AG04450 (cell line): ENCODE measurements at places on chromosomes 12 and 14.

GRCh38 chr14:69484444-69485314, at the start of gene PLEKHD1:
Gene PLEKHD1, plus strand, starts transcription at chr14:69484728. Its CDS starts 238 bp downstream, at chr14:69484966.
- DNase-seq = no peak

DNA sequence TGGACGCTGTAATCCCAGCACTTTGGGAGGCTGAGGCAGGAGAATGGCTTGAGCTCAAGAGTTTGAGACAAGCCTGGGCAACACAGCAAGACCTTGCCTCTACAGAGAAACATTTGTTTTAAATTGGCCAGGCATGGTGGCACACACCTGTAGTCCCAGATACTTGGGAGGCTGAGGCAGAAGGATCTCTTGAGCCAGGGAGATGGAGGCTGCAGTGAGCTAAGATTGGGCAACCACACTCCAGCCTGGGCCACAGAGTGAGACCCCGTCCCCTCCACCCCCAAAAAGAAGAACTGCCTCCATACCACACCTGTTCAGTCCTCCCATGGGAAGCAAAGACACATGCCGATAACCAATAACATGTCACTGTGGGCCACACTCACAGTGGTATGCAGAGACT, 19.2 kb downstream of the CCDC85C start:
- DNase-seq = no peak

DNA sequence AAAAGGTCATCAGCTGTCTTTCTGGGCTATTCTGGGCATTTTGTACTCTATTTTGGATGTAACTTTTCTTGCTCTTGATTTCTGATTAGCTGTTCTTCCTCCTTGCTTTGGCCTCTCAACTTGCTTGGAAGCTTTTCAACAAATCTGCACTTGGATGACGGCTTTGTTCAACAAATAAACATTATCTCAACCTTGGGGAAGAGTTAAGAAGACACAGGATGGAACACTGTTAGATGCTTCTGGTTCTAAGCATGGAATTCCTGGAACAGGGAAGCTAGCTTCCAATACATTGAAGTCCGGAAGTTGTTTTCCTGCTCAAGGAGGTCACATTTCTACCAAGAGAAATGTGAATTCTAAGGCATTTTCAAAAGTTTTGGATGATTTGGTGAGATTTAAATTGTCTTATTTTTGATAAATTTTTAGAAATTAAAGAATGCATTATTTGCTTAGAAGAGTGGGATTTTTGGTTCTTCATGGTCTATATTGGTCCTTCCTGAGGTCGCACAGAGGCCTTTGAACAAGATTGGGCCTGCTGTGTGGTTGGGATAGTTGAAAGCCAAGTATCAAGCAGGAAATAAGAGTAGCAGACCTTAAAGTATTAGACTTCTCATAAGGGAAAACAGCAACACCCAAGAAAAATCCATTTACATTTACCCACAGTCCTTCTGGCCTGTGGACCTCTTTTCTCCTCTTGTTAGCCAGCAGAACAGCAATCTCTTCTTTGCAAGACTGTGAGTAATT, 59.2 kb downstream of the PPFIBP1 start:
- DNase-seq = no peak

GRCh38 chr14:74324931-74325361, 22.2 kb upstream of the ABCD4 start:
- no peak for DNase-seq

GRCh38 chr12:115255962-115256361, 572.0 kb upstream of the TBX3 start:
- no peak for DNase-seq

DNA sequence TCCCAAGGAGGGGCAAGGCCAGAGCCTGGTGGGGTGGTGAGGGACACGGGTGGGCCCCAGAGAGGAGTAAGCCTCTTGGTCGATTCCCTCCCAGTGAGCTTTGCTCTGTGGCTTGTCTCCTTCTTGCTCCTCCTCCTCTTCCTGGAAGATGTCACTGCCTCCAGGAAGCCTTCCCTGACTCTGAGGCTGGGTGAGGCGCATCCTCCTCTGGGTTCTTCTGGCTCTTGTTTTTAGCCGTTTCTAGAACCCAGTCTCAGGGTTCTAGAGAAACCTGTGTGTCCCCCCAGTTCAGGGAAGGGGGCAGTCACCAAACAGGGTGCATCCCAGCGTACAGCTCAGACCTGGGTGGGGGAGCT, 12.6 kb downstream of the KIF26A start:
- DNase-seq = no peak

DNA sequence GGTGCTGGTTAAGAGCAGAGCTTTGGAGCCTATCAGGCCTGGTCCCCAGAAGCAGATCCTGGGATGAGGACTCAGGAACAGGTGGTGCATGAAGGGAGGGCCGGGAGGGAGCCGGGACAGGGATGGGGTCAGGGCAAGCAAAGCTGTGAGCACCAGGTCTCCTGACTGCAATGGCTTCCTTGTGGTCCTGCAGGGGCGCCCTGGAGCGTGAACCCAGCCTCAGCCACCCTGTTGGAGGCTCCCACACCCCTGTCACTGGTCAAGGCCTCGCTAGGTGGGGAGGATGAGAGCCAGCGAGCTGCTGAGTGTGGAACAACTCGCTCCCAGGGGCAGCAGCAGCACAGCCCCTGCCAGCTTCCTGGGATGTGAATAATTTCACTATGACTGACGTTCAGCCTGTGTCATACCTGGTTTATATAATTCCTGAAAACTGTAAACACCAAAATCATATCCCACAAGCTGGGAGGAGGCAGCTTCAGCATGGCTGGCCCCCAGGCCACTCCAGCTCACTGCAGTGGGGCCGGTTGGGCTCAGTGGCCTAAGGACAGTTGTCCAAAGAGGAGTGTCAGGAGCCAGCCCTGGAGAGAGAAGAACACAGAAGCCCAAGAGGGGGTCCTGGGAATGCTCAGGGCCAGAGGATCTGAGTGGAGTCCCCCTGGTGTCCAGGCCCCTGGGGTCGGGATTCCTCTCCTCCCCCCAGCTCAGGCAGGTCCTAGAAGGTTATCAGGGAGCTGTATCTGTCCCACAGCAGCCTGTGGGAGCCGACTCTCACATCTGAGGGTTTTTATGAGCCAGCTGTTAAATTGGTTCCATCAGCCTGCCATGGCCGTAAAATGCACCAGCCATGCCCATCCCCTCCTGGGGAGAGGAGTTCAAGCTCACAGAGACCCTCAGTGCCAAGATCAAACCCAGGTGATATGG, 272.9 kb downstream of the ADGRD1 start:
- no peak for DNase-seq

DNA sequence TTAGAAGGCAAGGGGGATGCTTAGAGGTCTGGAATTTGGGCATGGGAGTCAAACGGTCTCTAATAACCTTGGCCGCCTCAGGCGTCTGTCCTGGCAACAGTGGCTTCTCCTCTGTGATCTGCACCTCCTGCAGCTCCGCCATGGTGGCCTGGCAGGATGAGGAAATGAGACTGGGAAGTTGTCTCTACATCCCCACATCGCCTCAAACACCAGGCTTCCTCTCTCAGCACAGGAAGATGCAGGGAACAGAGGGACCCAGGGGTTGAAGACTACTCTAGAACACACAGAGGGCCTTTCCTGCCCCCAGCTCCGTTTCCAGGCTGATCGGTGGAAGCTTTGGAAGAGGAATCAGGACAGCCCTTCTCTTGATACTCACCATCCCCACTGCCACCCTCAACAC, 1.7 kb downstream of the NDRG2 start:
- no peak for DNase-seq

DNA sequence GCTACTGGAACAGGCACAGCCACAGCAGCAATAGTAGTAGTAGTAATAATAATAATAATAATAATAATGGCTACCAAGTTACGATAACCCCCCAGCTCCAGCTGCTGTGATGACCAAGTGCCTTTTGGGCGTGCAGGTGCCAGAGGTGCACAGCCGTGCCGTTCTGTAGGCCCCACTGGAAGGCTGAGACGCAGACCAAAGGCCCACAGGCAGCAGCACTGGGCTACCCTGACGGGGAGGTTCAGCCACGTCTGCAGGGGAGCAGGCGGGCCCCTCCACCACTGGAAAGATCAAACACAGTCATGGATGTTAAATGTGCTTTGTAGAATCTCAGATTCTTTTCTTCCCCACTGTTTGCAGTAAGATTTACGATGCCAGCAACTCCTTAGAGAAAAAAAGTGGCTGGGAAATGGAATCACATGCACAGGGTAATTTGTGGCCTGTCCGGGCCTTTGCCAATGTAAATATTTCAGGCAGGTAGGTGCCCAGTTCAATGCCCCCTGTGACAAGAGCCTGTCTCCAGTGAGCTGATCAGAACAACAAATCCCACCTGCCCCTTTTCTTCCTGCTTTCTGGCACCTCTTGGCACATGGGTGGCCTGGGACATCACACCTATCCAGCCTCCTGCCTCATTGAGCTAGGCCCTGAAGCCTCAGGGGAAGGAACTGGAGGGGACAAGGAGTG, 32.6 kb downstream of the CCDC85C start:
- DNase-seq = no peak

- no peak for DNase-seq
Observed at GRCh38 chr14:69917287-69917686, 38.1 kb downstream of the SMOC1 start.

GRCh38 chr14:99605299-99605961, 1.4 kb upstream of the CCDC85C start:
- no peak for DNase-seq

DNA sequence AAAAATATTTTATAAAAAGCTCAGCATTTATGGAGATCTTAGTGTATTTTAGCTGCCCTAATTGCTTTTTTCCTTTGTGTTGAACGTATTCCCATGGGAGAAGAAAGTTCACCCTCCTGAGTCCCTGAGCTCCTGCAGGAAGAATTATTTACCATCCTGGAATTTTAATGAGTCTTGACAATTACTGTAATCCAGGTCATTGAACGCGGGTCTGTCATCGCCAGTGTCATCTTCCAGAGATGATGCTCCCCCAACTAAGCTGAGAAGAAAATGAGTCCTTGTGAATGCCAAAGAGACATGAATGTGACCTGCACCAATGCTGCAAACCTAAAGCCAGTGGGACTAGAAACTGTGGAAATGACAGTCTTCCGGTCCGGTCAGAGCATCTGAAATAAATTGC, 129.5 kb downstream of the FBXL14 start:
- DNase-seq = no peak

- DNase-seq = no peak
Observed at GRCh38 chr12:124513297-124513867, 54.0 kb downstream of the NCOR2 start.

GRCh38 chr12:8840938-8841633, 18.7 kb downstream of the A2ML1 start:
- no peak for DNase-seq

DNA sequence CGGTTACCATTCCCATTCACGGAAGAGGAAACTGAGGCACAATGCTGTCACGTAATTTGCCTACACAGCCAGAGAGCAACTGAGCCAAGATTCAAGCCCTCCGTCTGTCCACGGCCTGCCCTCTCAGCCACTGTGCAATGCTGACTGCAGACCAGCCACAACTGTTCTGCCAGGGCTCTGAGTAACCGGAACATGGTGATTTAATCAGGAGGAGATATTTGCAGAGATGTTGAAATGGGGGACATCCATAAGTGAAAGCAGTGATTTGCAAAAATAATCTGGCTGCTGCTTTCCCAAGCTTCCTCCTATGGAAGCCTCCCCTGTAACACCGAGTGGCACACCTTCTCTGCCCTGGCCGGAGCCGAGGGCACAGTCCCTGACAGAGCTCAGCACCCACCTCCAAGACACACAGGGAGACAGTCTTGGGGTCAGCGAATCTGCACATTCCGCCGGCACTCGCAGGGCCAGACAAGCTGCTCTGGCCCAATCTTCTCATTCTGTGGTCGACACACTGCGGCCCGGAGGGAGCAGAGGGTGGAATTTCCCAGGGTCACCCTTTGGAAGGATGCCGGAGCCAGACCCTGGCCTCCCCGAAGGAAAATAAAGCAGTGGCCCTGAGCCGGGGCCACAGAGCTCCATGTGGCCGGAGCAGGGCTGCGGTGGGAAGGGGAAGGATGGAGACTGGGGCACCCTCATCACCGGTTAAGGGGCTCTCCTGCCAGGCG, 158.2 kb upstream of the DIO3 start:
- DNase-seq = no peak

- no peak for DNase-seq
Observed at GRCh38 chr14:87797001-87797400, 196.0 kb downstream of the GALC start.

DNA sequence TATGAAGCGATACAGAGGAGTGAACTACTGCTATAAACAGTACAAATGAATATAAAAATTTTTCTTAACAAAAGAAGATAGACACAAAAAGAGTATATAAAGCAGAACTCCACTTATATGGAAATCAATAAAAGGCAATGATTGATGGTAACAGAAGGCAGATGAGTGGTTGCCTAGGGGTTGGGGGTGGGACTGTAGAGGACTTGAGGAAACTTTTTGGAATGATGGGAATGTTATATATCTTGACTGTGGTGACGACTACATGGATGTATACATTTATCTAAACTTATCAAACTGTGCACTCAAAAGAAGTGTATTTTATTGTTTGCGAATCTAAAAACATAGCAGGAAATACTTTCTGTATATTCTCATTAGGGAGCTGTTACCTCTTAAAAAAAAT, 89.1 kb downstream of the PTCSC3 start:
- no peak for DNase-seq

DNA sequence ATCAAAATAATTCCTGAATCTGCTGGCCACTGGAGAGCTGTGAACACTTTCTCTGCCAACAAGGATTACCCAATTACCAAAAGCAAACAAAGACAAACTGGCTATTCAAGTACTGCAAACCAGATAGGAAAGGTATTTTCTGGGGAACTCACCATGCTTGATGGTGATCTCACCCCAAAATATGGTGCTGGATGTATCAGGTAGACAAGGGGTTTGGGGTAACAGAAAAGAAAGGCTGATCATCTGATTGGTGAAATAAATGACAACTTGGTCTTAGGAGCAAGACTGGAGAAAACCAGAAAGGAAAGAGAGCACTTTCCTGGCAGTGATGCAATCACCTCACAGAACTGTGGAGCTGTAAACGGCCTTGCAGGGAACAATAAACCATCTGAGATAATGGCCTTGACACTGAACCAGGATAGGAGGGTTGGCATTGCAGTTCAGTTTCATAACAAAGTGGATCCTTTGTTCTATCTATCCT, 31.0 kb upstream of the NPFF start:
- DNase-seq = no peak

DNA sequence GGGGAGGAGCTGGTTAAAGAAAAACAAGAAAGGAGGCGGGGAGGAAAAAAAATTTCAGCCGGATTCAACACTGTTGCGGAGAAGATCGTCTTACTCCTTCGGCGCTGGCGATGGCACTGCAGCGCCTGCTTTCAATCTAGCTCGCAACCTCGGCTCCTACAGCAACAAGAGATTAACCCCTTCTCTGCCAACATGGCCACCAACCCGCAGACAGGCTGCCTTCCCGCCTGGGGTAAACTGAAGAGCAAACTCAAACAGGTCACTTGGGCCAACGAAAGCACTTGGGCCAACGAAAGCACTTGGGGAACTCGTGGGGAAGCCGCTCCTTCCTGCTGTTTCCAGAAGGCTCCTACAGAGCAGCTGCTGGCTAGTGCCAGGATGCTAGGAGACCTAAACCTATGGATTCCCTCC, 73.7 kb downstream of the CIT start:
- no peak for DNase-seq

GRCh38 chr14:24858052-24858451, 191.9 kb downstream of the STXBP6 start:
- no peak for DNase-seq

- no peak for DNase-seq
Observed at GRCh38 chr12:51866762-51867161, 18.2 kb upstream of the FIGNL2 start.

GRCh38 chr14:33767586-33768457, 183.1 kb downstream of the EGLN3 start:
- DNase-seq = no peak
